ENCODE measurements at places on chromosomes 2 and 18.
A peak's percentile ranks its signal among the peaks of the same experiment; 100 is the strongest.

- no peak overlapping the region for H3K27ac ChIP-seq
- no peaks in the 10 kb centered on the region for H3K27me3 ChIP-seq
- no peak for DNase-seq
- no peaks in the 10 kb centered on the region for H3K4me1 ChIP-seq
- H3K36me3 ChIP-seq = no peaks in the 10 kb centered on the region
- no peak overlapping the region for H3K4me3 ChIP-seq
These were observed 623.5 kb upstream of the DDX18 start for GRCh38 chr2:117190856-117191559.

- no peaks in the 10 kb centered on the region for H3K36me3 ChIP-seq
- no peaks in the 10 kb centered on the region for H3K27me3 ChIP-seq
- H3K4me3 ChIP-seq = peak overlapping the region; percentile 79
These were observed 114.8 kb upstream of the SERTAD2 start for GRCh38 chr2:64768491-64769005.

DNA sequence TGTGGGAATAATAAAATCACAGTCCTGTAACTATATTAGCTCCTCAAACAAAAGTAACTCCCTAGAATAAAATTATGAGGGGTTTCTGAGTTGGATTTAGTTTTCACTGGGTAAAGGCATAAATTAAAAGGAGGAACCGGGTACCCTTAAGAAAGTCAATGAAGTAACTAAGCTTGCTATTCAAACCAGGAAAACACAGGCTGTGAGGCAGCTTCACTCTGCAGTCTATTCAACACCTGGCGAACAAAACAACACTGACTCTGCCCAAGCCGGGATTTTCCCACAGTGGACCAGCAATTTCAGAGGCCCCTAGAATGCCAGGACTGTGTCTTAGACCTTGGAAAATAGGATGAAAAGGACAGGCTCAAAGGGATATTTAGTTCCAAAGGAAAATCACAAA, 24.6 kb upstream of the CREB1 start:
- H3K27ac ChIP-seq = peak overlapping the region; percentile 85
- no peaks in the 10 kb centered on the region for H3K27me3 ChIP-seq
- DNase-seq = no peak

DNA sequence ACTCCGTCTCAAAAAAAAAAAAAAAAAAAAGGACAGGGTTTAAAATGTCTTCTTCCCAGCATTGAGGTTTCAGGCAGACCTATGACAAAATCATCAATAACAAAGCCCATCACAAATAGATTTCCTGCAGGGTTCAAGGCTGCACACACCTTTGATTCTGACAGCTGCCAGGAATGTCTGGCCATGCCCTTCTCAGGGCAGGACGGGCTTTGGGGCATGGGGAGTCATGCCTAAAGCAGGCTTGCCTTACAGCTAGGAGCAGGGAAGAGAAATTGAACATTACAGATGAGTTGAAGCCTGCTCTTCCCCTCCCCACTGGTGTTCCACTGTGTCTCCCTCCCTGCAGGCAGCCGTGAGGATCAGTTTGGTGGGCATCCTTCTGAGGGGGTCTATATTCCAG, 3.7 kb downstream of the PRELID3A start:
- no peak overlapping the region for H3K27ac ChIP-seq
- H3K36me3 ChIP-seq = no peaks in the 10 kb centered on the region
- H3K27me3 ChIP-seq = no peaks in the 10 kb centered on the region
- no peak for DNase-seq

GRCh38 chr2:170369894-170370293, 191.9 kb downstream of the MYO3B start:
- no peak overlapping the region for H3K27ac ChIP-seq
- no peaks in the 10 kb centered on the region for H3K36me3 ChIP-seq
- no peak overlapping the region for H3K4me3 ChIP-seq
- H3K27me3 ChIP-seq = no peaks in the 10 kb centered on the region

DNA sequence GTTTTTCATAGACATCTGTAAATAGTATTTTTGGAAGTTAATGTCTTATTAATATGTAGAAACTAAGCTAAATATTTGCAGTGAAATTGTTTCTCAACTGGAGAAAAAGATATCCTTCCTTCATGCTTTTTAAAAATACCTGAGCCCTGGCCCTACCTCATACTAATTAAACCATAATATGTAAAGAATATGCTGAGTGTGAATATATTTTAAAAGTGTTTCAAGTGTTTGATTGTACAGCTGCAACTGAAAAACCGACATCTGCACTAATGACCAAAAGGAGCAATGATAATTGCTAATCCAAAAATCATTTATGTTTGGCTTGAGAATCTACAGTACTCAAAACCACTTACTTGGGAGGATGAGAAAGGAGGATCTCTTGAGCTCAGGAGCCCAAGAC, 156.7 kb downstream of the MBD5 start:
- no peak for DNase-seq
- H3K27ac ChIP-seq = no peak overlapping the region
- no peak overlapping the region for H3K4me3 ChIP-seq
- H3K36me3 ChIP-seq = peaks cover 5% of the 10 kb centered on the region
- H3K27me3 ChIP-seq = no peaks in the 10 kb centered on the region
- no peaks in the 10 kb centered on the region for H3K4me1 ChIP-seq
